ENCODE measurements at places on chromosomes 16 and 17.

- DNase-seq = no peak
Measured at GRCh38 chr17:51010173-51010675, 110.4 kb downstream of the SPAG9 start.

DNA sequence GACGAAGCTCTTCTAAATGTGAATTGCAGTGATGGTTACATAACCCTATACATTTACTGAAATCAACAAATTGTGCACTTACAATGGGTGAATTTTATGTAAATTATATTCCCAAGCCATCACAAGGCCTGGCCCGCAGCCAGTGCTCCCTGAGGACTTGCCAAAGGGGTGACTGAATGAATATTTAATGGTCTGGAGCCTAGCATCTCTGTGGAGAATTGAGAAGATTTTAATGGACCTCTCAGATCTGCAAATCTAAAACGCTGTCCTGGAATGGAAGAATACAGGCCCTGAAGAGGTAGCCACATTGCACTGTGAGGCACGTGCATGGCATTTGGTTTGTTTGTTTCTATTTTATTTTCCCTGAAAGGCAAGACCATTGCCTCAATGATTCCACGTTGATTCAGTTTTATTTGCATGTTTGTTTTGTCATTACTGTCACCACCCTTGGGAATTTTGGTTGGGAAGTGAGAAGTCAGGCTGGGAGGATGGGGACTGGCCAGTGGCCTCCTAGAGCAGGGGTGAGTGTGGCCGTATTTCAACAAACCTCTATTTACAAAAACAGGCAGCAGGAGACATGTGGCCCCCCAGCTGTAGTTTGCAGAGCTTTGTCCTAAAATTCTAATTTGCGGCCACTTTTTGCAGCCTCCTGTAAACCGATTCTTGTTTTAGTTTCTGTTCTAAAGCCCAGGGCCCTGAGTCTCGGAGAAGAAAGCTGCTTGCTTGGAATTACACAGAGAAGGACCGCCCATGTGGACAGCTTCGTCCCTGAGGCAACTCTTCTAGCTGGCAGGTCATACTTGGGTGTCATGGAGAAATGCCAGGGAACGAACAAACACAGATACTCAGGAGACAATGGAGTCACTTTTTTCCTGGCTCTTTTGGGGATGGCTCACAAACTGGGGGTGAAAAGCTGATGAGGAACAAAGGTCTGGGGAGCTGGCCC is 40.5 kb upstream of the GCSH start:
- no peak for DNase-seq

- no peak for DNase-seq
Measured at GRCh38 chr16:85307552-85308364, 195.5 kb upstream of the CIBAR2 start.

- peak; percentile 82 for DNase-seq
Measured at GRCh38 chr17:42067371-42068091, 17.1 kb upstream of the C17orf113 start.

GRCh38 chr17:54007855-54008254 is 185.1 kb downstream of the KIF2B start:
- DNase-seq = no peak

DNA sequence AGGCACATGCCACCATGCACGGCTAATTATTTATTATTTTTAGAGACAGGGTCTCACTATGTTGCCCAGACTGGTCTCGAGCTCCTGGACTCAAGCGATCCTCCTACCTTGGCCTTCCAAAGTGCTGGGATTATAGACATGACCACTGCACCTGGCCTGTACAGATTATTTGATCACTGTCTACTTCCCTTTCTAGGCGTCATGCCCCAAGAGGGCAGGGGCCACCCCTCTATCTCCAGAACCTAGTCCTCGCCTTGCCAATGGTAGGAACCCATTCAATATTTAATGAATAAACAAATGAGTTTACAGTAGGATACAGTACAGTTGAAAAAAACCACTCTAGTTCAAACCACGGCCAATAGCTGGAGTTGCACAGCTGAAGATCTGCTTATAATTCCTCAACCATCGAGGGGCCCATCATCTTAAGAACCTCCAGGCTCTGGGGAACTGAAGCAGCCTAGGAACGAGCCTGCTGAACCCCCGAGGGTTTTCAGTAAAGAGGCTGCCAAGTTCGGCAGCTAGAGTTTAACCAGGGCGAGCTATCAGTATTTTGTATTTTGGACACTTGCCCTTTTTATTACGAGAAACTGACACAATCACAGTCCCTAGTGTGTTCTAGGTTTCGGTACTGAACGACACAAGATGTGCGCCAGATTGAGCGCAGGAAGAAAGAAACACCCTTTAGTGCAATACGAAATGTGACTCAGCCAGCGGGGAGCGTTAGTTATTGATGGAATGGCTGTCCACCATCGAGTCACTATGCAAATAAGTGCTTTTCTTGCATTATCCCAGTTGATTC is 14.6 kb downstream of the ADCY9 start:
- no peak for DNase-seq

GRCh38 chr17:73369111-73369521 is 57.3 kb upstream of the CDC42EP4 start:
- DNase-seq = no peak

DNA sequence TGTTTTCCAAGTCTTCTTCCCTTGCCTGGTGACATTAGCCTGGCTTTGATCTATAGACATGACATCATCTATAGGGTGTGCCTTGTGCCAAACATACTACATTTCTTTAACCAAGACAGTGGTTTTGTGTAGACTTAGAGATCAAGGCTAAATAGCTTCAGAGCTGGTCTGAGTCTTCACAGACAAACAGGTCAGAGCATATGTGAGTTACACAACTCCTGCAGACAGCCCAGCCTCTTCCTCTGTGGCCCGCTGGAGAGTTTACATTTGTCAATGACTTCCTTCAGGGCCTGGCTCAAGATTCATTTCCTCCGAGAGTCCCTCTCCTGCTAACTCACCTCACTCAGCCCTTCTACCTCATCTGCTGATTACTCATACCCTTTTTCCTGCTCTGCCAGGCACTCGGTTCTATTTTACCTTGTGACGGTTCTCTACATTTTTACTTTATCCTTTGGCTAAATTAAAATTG is 73.1 kb upstream of the TANC2 start:
- DNase-seq = peak; percentile 85

- DNase-seq = peak; percentile 73
Measured at GRCh38 chr17:58277107-58277801, 3.5 kb downstream of the MPO start.

GRCh38 chr17:60372790-60373483 is 19.0 kb downstream of the USP32 start:
- no peak for DNase-seq

DNA sequence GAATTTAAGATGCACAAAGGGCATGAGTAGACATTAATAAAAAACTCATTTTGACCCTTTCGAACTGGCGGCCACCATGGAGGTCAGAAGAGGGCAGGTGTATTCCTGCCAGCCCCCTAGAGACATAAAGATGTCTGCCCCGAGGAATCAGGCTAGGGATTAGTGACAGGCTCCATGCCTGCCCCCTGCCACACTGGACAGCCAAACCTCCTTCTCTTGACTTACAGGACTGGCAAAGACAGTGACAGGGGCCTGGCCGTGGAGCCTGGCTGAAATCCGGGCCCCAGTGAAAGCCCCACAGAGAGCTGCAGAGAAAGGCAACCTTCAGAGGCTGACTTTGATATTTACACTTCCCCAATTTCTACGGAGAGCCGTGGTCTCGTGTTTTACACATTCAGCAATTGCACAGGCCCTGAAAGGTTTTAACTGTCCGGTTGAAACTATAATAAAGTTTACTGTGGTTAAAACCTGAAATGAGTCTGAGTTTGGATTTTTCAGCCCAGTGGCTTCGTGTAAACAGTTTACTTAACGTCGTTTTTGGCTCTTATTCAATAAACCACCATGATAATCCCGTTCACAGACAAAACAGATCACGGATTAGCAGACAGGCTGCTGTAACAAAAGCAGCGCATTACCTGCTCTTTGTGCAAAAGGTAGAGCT is 243.9 kb upstream of the MYOCD start:
- DNase-seq = no peak

GRCh38 chr17:68310152-68310551 is 18.9 kb downstream of the ARSG start:
- no peak for DNase-seq

- DNase-seq = no peak
Measured at GRCh38 chr17:61205401-61205800, 194.2 kb upstream of the TBX2 start.

Measured in KBM-7 (cell line).